ENCODE measurements at places on chromosomes 16 and 17.

DNA sequence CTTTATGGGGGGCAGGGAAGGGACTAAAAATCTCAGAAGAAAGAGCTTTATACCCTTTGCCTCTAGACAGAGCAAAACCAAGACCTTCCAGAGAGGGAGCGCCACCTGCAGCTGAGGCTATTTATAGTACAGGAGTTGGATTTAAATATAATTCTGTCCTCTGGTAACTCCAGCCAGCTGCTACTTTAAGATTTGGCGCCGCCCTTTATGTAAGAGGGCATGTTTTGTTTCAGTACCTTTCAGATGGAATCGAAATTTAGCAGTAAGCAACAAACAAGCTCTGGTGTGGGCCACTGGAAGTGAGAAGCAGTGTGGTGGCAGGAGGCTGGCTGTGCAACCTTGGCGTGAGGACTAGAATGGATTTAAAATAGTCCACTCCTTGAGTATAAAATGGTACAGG, 5.2 kb upstream of the GUCY2D start:
- DNase-seq: peak; percentile 41

DNA sequence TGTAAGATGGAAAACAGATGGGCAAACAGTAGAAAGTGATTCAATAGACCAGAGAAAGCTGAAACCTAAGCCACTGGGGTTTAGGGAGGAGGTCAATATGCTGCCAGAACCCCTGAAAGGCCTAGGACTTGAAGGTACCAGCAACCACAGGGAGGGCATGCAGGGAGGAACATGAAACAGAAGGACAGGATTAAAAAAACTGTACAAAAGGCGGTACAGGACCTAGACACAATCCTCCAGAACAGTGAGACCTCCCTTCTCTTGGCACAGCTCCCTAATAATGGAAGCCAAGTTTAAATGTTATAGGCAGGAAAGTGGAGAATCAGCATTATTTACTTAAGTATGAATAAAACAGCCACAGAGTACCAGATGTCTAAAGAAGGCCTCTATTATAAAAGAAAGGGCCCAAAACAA, 105.5 kb downstream of the SPAG9 start:
- no peak for DNase-seq

- DNase-seq: no peak
These were observed 16.8 kb upstream of the PLLP start for GRCh38 chr16:57301126-57301817.

DNA sequence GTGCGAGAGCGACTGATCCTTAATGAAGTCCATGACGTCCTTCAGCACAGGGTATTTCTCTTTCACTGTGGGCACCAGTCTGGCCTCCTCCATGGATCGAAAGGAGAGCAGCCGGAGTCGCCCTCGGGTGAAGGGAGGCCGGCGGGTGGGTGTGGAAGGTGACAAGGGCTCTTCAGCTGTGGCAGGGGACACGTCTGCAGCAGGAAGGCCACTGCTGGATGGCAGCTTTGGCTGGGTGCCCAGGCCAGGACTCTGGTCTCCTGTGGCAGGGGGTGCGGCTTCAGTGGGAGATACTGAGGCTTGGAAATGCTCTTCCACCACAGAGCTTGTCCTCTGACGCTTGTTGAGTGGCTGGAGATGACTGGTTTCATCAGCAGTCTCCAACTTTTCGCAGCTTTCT, 78.5 kb downstream of the ZZEF1 start:
- DNase-seq: no peak

DNA sequence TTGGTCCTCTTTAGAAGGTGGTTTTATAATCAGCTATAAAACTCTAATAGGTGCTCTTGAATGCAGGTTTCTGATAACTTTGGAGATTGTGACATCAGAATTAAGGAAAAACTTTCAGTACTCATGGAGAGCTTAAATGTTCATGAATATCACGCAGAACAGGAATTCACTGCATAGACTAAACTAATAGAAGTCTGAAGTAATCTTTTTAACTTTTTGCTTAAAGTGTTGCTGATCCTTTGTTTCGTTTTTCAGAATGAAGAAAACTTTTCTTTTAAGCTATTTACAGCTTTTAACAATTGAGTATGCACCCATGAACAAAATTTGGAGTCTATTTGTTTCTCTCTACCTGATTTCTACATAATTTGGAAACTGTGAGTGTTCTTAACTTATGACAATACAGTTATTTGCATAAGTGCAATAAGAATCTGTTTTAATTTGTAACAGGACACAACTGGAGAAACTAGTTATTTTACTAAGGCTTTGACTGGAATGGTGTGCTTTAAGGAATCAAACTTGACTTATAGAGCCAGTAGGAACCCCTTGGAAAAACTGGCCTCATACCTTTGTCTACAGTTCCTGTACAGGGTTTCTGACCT, 17.0 kb upstream of the TRIM25 start:
- DNase-seq: no peak

DNA sequence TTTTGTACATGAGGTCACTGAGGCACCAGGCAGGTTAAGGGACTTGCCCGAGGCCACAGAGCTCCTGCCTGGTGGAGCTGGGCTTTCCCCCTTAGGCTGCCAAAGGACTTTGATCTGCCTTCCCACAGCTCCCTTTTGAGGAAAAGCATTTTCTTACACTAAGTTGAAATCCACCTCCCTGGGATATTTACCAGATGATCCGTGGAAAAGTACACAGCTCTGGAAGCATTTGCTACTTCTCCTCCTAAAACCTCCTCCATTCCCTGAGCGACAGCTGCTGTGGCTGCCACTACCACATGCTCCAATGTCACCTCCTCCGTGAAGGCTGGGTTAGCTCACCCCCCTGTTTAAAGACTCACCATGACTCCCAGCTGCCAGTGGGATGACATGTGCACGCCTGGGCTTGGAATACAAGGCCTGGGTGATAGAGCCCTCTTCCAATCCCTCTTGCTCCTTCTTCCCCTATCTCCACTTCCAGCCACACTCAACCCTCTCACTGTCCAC, 1.2 kb upstream of the MPRIP start:
- DNase-seq: peak; percentile 77
